ENCODE measurements at places on chromosomes 2 and 18. TPM values are rescaled to one million over a fixed set of nuclear protein-coding genes. Genes with fewer than 3 reads are reported as not detected.

DNA sequence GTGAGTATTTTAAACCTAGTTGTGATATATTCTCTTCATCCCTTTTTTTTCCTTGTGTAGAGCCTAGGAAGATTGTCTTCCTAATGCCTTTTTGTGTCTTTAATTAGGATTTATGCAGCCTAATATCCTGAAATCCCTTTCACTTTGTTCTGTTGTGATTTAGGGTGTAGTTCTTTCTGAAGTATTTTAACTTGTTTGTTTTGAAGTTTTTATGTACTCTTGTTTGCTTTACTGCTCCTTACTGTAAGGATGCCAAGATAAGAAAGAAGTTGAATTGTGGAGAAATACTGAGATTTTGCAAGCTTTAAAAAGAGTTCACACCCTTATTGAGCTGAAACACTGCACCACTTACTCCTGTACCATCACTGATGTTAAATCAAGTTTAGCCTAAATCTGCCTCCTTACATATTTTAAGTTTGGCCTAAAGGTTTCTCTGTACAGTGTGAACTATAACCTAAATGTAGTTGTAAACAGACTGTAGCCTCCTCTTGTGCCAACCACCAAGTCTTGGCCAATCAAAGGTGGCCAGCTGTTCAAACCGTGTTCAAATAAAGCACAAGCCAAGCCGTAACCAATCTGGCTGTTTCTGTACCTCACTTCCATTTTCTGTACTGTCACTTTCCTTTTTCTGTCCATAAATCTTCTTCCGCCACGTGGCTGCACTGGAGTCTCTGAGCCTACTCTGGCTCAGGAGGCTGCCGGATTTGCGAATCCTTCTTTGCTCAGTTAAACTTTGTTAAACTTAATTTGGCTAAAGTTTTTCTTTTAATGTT is 17.7 kb upstream of the ACOXL start:
- DNase-seq = no peak

- no peak for DNase-seq
Measured at GRCh38 chr18:12281861-12282260, 26.2 kb upstream of the TUBB6 start.

GRCh38 chr2:38528008-38528442 is 74.7 kb downstream of the HNRNPLL start:
- no peak for DNase-seq

- no peak for DNase-seq
Measured at GRCh38 chr2:125169022-125169763, 1144.1 kb downstream of the CNTNAP5 start.

GALR1 gene
- total RNA-seq = 0.08 TPM

- DNase-seq = no peak
Measured at GRCh38 chr2:209577376-209578357, 153.8 kb downstream of the MAP2 start.

DNA sequence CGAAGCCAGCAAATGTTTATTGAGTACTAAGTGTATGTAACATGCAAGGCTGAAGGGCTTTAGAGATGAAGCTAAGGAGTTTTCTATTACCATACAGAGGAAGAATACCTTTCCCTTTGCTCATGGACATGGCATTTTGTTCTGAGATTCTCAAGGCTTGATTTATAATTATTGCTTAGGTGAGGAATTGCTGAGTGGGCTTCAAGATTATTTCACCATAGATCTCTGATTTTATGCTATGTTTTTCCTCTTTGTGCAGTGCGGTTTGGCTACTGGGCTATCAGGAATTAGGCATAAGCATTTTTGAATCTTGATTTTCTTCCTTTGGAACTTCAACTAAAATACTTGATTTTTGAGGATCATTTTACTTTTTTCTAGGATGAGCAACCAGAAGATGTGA is 42.5 kb downstream of the VRK2 start:
- no peak for DNase-seq

- DNase-seq = no peak
Measured at GRCh38 chr2:105843476-105844374, 99.0 kb downstream of the NCK2 start.

GRCh38 chr2:233798335-233799086 is 20.4 kb downstream of the MROH2A start:
- no peak for DNase-seq

GCC2 gene
- 22.0 TPM for total RNA-seq

DNA sequence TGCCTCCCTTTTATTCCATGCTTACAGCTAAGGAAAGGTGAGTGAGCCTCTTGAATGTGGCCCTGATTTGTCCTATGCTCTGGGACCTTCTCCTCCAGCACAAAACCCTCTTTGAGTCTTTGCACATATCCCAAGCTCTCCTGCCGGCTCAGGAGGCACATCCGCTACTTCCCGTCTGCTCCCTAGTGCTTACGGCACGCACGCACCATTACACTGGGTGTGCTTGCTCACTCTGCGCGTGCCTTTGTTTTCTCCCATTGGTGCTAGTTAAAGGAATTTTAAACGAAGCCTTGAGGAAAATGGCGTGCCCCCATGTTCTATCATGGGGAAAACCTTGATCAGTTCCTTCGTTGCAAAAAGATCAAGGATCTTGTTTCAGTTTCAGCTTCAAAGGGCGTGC is 7.9 kb upstream of the DGKD start:
- DNase-seq = no peak

DSEL gene
- total RNA-seq = 3.4 TPM

MAL gene
- 8.3 TPM for total RNA-seq

GRCh38 chr2:109531896-109532727 is 81.7 kb downstream of the SEPTIN10 start:
- DNase-seq = peak; percentile 67

- no peak for DNase-seq
Measured at GRCh38 chr18:58980991-58981390, 116.3 kb downstream of the ZNF532 start.

KLF11 gene
- 22.3 TPM for total RNA-seq

- DNase-seq = no peak
Measured at GRCh38 chr2:40396124-40396523, 55.8 kb downstream of the SLC8A1 start.

- no peak for DNase-seq
Measured at GRCh38 chr18:67608191-67608590, 91.7 kb upstream of the DSEL start.

SEPTIN10 gene
- total RNA-seq = 57.4 TPM

LIPG gene
- 1.7 TPM for total RNA-seq

DNA sequence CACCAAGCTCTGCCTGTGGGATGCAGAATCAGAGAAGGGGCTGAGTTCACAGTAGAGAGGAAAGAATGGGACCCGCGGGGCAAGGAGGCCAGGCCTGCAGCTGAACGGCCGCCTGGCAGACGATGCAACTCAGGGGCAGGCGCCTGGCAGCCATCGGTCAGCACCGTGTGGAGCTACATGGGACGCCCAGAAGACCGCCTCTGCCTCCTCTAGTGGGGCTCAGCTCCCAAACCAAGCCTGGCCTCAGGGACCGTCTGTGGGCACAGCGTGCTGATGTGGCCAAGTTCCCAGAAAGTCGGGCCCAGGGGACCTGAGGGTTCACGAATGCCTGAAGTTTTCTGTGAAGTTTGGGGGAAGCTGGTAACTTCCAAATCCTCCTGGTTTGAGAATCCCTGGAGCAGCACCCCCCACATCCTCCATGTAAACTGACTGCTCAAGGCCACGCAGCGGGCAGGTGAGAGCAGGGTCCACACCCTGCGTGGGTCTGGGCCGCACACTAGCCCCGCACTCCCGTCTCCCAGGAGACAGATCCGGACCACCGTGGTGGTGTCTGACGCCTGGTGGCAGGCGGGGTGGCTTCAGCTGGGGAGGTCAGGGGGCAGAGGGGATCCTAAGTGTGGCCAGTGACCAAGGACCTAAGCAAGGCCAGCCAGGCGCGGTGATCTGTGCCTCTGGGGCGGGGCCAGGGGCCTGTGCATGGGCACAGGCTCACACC is 14.6 kb downstream of the SNORC start:
- DNase-seq = peak; percentile 70

DNA sequence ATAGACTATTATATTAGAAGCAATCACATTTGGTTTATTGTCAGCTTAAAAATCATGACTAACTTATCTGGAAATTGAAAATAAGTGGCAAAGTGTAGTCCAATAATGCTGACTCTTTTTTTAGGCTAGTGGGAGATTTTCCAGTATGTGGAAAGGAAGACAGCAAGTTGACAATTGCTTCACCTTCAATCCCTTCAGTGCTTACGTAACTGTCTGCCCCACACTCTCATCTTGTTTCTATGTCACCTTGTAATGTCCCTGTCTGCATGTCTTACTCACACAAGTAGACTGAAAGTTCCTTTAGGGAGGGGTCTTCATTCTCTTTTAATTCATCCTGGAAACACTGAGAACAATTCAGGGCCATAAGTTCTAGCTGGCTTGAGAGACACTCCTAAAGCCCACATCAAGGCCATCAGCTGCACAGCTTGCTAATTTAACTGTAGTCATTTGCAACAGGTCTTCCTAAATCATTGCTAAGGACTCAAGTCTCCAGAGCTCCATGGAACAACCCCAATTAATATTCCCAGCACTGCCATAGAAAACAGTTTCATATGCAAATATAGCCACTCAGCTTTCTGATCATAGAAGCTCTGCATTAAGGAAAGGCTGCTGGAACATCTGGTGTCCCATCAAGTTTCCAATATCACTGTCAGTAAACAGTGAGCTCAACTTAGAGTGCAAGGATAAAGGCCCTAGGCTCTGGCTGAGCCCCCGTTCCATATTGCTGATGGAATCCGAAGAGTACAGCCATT is 230.5 kb downstream of the ETAA1 start:
- DNase-seq = no peak

DNA sequence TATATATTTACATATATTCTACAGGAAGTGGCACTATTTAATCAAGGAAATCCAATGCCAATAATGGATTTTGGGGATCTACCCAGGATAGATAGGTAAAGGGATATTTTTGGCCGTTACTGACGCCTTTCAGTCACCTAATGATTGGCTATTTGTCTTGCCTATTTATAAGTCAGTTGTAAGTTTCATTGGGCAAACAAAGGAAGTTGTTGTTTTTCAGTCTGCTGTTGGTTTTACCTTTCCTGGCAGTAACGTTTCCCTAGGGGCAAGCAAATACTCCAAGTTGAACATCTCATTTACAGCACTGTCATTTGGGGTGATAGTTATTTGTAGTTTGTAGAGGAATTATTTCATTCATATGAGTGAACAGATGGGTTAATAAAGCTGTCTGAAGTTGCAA is 17.0 kb upstream of the LANCL1 start:
- DNase-seq = no peak

- no peak for DNase-seq
Measured at GRCh38 chr18:67805261-67805660, 288.7 kb upstream of the DSEL start.

- no peak for DNase-seq
Measured at GRCh38 chr2:222883420-222883819, 22.6 kb downstream of the ACSL3 start.

DNA sequence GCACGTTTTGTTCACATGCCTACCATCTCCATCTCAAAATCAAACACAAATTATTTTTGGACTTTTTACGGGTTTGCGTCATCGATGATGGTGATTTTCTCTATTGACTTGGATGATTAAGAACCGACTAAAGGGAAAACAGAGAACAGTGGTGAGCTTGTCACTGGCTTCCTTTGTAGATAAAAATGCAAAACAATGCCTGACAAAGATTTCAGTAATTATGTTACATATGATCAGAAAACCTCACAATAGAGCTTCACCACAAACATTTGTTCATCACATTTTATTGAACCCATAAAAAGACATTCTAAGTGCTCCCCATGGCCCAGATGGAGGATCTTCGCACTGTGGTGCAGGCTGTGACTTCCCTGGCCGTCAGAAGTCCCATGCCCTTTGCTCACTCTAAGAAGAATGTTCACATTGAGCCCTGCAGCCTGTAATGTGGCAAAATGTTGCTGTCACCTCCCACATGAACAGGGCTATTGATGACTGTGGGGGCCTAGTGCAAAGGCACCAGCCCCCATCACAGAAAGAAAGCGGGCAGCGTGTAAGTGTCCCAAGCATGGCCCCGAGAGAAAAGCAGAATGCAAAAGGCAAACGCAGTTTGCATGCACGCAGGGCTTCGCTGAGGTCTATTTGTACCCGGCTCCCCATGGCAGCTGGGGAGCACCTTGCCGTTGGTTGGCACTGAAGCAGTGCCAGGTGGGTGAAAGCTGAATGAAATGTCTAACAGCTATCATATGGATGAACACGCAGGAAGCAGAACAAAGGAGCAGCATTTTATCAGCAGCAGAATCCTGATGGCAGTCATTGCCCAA is 60.6 kb downstream of the BCL2 start:
- DNase-seq = no peak

RIT2 gene
- total RNA-seq = not detected

KCNJ3 gene
- 3.4 TPM for total RNA-seq

DNA sequence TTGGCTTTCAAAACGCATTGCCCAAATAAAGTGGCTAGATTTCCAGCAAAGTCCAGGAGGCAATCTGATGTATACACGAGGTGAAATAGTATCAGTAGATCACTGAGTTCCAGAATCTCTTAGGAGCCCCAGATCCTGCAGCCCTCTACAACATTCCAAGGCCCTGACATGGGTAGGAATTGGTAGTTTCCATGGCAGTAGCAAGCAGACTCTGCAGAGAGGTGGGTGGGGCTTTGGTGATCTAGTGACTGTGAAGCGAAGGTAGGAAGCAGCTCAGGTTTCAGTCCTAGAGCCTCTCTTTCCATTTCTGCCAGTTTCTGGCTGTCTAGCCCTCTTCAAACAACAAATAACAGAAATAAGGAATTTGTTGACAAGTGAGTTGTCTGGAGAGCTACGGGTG is 13.8 kb upstream of the SGPP2 start:
- no peak for DNase-seq

DNA sequence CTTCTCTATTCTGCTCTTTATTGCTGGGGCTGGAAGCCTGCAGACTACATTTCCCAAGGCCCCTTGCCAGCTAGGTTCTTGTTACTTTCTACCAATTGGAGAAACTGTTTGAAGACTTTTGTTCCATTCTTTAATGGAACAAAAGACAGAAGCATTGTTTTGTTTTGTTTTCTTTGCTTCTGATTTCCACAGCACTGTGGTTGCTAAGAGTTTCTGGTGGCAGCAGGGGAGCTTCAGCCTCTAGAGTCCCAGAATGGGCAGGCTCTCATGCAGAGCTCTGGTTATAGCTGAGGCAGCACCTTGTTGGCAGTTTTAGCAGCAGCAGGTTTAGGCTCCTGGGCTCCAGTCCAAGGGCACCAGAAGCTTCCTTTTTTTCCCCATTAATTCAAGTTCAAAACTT is 234.3 kb downstream of the ETAA1 start:
- DNase-seq = no peak

- peak; percentile 50 for DNase-seq
Measured at GRCh38 chr2:239676716-239677452, 276.1 kb upstream of the HDAC4 start.

DNA sequence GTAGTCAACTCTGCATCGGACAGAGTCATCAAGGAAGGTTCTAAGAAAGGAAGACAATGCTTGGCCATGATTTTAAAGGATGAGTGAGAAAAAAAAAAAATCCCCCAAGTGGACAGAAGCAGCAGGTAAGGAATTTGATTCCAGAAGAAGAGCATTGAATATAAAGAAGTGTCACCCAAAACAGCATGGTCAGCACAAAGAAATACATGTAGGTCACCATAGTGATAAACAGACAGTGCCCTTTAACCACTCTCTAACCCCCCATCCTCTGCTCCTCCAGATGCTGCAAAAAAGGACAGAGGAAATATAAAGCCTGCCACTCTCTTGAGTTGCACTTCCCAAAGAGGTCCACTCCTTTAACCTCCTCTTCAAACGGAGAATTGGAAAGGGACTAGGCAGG is 23.4 kb downstream of the FEZ2 start:
- DNase-seq = no peak

Data from cardiac septum (tissue), 1 donor.